Stimulated activated CD8-positive, alpha-beta memory T cell treated with anti-CD3 and anti-CD28 coated beads, Interleukin-7, amount 100 ng/mL, for 24 hours (primary cell): ENCODE measurements at places on chromosomes 4 and X.

GRCh38 chr4:55554453-55555030, 7.8 kb upstream of the CLOCK start:
- DNase-seq, result no peak

GRCh38 chr4:88029556-88029955, 22.1 kb downstream of the PKD2 start:
- DNase-seq, result no peak

DNA sequence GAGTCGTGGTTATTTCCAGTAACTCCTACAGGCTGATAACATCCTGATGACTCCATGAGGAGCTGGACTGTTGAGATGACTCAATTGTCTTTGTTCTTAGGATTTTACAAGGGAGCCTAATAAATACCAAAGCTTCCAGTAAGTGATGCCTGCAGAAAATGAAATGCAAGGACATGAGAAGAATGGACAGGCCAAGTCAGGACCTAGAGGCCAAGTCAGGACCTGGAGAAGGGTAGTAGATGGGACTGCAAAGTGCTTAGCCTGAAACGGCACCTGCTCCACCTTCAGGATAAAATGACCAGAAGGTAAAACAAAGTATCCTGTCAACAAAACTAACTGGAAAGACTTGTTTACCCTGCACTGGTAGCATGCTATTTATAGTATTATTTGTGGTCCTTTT, 6.4 kb upstream of the SLC10A6 start:
- no peak for DNase-seq

DNA sequence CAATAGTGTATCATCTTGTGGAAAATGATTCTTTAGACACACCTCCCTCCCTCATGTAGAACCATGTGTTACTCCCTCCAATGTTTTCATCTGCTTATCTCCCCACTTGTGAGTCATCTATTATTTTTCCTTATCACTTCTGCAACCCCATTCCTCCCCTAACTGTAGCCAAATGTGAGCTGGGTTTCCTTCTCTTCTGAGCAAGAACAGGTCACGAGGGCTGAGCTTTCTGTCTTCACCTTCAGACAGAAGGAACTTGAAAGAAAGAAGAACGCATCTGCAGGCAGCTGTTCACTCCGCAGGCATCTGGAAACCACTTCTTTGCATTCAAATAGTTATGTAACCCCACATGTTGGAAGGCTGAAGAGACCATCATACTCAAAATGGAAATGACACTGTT, 1.8 kb downstream of the PPP1R2C start:
- no peak for DNase-seq

DNA sequence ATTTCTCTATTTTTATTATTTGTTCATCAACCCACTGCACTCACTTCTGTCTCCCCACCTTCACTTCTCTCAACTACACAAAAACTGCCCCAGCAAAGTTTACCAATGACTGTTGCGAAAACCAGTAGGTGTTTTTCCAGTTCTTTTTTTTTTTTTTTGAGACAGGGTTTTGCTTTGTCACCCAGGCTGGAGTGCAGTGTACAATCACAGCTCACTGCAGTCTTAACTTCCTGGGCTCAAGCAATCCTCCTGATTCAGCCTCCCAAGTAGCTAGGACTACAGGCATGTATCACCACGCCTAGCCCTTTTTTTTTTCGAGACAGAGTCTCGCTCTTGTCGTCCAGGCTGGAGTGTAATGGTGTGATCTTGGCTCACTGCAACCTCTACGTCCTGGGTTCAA, 24.1 kb upstream of the HPRT1 start:
- DNase-seq, result no peak

DNA sequence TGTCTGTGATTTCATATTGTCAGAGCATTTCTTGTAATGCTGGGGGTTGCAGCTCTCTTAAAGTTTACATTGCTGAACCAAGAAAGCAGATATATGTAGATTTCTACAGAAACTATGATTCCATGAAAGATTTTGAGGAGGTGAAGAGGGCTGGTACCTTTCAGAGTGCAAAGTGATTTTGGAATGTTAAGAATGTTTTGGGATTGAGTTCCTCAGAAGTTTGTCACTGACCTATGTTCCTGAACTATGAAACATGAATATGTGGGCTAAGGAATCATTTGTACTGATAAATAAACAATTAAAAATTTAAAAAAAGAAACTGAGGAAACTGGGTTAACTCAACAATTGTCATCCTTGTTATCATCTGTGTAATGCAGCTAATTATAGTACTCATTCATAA, 12.3 kb upstream of the CHIC2 start:
- DNase-seq, result no peak

GRCh38 chr4:76751612-76752343, 146.2 kb downstream of the SOWAHB start:
- DNase-seq, result no peak

GRCh38 chrX:7801711-7802110, 41.3 kb upstream of the VCX start:
- DNase-seq, result no peak

DNA sequence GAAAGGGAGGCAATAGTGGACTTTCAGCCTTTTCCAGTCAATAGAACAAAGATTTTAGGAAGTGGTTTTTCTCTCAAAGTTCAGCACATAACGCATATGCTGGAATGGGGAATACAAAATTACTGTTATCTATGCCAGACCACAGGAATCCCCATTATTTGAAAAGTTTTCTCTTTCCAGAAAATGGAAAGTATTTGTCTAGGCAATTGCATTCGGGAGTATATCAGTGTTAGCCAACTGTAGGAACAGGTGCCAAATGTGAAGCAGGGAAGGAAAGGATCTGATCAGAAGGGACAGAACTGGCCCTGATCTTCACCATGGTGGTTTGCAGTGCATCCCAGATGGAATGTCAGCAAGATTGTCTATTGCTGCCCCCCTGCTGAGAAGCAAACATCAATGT, 213.6 kb downstream of the CPE start:
- DNase-seq, result no peak

GRCh38 chrX:77076896-77077295, 370.3 kb upstream of the FGF16 start:
- DNase-seq, result no peak

- DNase-seq, result no peak
Measured at GRCh38 chr4:81472281-81473182, 825 bp upstream of the RASGEF1B start.

DNA sequence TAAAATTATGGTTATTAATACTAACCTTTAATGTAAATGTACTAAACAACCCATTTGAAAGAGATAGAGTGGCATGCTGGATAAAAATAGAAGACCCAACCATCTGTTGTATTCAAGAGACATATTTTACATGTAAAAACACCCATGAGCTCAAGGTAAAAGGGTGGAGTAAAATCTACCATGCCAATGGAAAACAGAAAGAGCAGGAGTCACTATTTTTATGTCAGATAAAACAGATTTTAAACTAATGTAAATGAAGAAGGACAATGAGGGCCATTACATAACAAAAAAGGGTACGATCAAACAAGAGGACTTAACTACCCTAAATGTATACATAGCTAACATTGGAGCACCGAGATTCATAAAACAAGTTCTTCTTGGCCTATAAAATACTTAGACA, 66.3 kb downstream of the ITM2A start:
- DNase-seq, result no peak

DNA sequence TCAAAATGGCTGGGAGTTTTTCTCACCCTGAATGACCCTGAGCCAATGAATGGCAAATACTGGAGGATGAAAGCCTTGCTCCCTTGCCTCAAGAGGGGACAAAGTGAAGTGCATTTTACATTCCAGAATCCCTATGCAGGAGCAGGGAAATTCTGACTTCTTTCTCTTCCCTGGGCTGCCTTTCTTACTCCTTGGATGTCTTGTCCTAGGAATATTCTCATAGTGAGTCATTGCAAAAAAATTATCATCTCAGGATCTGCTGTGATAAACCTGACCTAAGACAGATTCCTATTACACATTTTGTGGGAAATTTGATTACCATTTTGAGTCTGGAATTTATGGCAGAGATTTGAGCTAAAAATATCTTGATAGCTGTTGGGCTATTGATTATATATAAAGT, 199.9 kb downstream of the TMA16 start:
- DNase-seq, result no peak

GRCh38 chr4:76546759-76547742, 112.0 kb downstream of the SHROOM3 start:
- no peak for DNase-seq

DNA sequence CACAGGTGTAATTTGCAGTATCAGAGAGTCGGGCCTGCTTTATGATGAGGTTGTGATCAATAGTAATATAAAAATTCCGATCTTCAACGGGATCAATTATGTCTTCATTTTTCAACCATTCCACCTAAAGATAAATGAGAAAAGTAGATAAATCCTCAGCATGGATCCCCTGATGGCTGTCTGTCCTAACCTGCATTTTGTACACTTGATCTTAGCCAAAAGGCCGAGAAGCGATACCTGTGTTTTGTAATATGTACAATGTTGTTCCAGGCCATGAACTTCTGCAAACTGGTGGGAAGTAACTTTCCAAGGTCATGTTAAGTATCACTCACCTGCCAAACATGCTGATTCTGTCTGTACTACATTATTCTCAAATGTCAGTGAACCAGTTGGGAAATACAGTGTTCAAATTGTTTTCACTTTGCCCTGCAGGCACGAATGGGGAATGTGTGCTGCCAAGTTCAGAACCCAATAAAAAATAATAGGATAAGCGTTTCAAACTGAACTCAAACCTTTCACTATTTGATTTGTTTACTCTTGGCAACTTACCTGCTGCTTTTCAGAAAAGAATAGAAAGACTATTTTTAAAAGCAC, 298.1 kb downstream of the UNC5C start:
- DNase-seq, result no peak

DNA sequence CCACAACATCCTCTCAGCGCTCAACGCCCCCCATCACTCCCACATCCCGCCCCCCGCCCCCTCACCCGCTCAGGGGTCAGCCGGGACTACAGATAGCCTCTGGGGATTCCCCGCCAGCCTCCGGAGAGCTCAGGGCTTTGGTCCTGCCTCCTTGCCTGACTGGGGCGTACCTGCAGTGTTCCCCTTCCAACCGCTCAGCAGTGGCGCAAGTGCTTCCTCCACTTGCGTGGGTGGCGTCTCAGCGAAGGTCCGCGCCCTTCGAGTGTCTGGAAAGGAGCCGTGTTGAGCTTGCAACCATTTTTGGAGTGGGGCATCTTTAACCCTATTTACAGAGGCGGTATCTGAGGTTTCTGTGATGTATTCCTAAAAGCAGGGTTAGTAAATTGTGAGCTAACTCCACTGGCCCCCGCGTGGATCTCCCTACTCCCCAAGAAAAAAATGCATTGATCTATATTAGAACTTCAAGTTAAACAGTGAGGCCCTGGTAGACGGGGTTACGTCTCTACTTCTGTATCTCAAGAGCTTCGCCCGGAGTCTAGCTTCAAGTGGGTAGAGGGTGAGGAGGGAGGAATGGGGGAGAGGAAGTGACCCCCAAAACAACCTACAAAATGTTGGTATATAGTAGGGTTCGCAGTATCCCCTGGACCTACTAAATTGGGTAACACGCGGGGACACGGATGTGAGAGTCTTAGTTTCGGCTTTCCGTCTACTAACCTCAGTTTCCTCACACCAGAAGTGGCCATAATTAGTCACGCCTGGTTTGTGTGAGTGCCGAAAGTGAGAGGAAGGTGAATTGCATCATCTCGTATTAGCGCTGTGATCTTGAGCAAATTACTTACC, 16.1 kb downstream of the NKX3-2 start:
- no peak for DNase-seq

GRCh38 chr4:89334311-89334710, 26.7 kb upstream of the GPRIN3 start:
- no peak for DNase-seq

- no peak for DNase-seq
Measured at GRCh38 chr4:157075811-157076577, at the start of gene GLRB. Gene GLRB, plus strand, starts transcription at chr4:157076150. Its CDS starts 1,875 bp downstream, at chr4:157078025.

DNA sequence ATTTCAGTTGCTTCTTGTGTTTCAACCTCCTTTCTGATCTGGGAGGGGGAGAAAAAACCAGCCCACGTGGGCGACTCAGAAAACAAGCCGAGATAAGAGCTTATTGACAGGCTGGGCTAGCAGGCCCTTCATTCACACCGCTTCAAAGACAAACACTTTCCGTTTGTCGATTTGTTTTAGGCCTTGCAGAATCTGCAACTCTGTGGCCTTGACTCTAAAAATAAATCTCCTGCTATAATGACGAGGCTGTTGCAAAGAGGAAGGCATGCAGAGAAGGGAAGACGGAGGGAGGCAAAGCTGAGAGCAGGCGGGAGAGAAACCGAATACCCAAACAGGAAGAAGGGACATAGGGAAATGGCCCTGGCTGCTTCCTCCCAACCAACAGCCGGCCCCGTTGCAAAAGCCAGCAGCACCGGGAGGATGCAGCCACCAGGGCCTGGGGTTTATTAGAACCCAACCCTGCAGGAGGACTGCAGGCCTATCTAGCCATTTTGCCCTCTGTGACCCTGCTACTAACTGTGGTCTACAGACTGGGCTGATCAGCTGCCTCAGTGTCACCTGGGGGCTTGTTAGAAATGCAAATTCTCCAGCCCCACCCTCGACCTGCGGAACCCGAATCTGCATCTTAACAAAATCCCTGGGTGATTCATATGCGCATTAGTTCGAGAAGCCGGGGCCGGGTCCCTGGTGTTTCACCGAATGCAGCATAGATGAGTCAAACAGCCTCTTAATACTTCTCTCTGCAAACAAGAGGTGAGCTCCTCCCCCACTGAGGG, 325.5 kb downstream of the BCOR start:
- peak; percentile 24 for DNase-seq

DNA sequence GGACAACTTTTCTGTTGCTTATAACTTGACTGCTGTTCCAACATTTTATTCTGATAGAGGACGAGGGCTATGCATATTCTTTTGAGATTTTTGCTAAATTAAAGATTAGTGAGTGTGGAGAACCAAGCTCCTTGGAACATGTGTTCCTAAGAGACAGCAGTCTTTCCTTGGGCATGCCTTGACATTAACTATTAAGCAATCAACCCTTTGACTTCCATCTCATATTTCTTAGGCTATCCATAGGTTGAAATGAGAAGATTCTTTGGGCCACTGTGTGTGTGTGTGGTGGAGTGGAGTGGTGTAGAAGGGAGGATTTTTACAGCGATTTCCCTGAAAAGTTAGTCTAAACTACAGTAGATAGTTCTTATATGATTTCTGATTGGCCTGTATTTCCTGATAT, 127.4 kb upstream of the POF1B start:
- DNase-seq, result no peak

DNA sequence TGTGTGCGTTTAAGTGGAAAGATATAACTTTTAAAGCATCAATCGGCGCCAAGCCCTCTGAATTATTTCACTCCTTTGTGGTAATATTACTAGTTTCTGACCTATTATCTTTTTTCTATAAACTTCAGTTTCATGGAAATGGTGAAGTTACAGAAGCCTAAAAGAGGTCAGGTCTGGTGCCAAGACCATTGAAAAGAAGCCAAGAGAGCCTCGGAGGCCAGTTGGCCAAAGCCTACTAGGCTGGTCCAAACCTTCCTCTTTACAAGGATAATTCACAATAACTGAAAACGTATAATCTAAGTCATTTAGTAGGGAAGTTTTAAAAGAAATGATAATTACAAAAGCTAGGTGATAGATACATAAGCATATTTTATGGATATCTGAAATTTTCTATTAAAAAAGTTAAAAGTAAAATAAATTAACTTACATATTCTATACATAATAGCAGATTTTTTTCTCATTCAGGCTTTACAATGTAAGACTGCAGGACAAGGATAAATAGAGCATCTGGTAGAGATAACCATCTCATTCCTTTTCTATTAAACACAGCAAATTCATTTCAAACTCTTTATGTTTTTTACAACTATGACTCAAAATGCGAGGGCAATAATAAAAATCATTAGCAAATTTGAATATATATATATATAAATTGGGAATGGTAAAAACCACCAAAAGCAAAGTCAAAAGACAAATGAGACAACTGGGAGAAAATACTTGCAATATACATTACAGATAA, 49.2 kb downstream of the WDFY3 start:
- no peak for DNase-seq
